Tracheal epithelial cell (primary cell): ENCODE measurements at places on chromosomes 2 and 18. TPM values are rescaled to one million over a fixed set of nuclear protein-coding genes. Genes with fewer than 3 reads are reported as not detected.

IL1F10 gene
- not detected in 2 replicates for total RNA-seq

UGT1A7 gene
- 1.4 and 1.5 TPM in 2 replicates for total RNA-seq

PHLPP1 gene
- total RNA-seq: 4.8 and 6.8 TPM in 2 replicates

SCN3A gene
- under 0.01 and 0.72 TPM in 2 replicates for total RNA-seq

PSTPIP2 gene
- 8.9 and 14.5 TPM in 2 replicates for total RNA-seq

CPS1 gene
- 19.8 and 21.4 TPM in 2 replicates for total RNA-seq

TUBA4B gene
- total RNA-seq: not detected in 2 replicates

CPO gene
- total RNA-seq: not detected in 2 replicates

APCDD1 gene
- under 0.01 TPM in 1 of 2 replicates, not detected in the other for total RNA-seq

SLC40A1 gene
- 1.4 and 1.7 TPM in 2 replicates for total RNA-seq

CRYGC gene
- not detected in 2 replicates for total RNA-seq

ZBTB7C gene
- under 0.01 and 0.72 TPM in 2 replicates for total RNA-seq
